ENCODE measurements at places on chromosomes 5 and 9.

GRCh38 chr5:74660140-74660539, 19.6 kb upstream of the ENC1 start:
- no peak overlapping the region for H3K4me3 ChIP-seq
- H3K36me3 ChIP-seq: no peaks in the 10 kb centered on the region
- DNase-seq: no peak
- no peak overlapping the region for H3K27ac ChIP-seq

DNA sequence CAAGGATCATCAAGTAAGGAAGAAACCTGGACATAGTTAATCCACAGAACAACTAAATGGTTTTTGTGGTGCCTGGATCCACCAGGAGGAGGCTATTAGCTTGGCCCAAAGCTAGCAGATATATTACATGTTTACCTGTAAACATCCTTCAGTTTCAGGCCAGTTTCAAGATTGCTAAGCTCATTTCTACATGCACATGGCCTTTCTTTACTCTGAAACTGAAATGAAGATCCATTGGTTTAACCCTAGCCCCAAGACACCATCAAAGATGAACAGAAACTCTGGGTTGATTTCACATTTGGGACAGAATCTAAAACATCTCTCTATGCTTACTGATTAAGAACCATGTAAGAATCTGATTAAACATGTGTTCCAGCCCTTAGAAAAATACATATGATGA, 611.8 kb downstream of the TLE1 start:
- no peak for DNase-seq
- H3K27me3 ChIP-seq: no peaks in the 10 kb centered on the region
- H3K36me3 ChIP-seq: no peaks in the 10 kb centered on the region
- H3K4me3 ChIP-seq: no peak overlapping the region
- H3K4me1 ChIP-seq: no peaks in the 10 kb centered on the region

DNA sequence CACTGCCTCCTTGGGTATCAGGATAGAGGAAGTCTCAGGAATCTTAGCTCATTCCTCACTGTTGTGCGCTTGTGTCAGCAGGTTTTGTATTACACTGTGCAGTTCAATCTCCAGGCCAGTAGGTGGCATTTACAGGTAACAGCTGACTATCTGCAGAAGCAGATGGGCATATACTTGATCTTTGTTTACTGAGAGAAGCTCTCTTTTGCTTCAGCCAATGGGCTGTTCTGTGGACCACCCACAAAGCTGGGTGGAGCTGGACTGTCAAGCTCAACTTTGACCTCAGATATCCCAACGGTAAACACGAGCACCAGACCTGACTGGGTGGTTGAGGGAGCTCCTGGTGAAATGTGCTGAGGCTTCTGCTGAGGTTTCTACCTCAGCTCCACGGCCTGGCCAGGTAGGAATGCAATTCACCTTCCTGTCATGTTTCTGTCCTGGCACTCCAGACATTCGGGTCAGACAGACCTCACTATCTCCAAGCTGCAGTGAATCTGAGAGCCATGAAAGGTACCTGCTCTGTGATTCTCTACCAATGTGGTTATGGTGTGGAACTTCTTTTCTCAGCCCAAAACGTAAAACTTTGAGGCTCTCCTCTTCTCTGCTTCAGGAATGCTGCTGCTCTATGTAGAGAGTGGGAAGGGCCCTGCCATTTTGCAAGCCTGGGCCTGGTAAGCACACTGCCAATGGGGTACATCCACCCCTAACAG, 167.9 kb upstream of the ACTBL2 start:
- H3K4me1 ChIP-seq: no peaks in the 10 kb centered on the region
- peaks cover 15% of the 10 kb centered on the region for H3K27me3 ChIP-seq
- peak; percentile 19 for DNase-seq
- no peak overlapping the region for H3K27ac ChIP-seq

DNA sequence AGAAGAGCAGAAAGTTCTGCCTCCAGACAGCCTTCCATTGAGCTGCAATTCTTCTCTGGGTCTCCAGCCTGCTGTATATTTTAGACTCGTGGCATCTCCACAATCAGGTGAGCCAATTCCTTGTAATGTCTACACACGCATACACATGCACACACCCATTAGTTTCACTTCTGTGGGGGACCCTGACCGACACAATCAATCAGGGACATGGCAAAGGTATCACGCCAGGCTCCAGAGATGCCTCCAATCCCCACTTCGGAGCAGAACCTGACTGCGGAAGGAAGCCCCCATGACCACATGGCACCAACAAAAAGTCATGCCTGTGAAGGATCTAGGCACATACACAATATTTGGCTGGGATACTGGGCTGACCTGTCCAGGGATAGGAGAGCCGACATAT, 21.4 kb downstream of the SEMA4D start:
- H3K36me3 ChIP-seq: peaks cover 74% of the 10 kb centered on the region
- no peaks in the 10 kb centered on the region for H3K27me3 ChIP-seq
- H3K4me1 ChIP-seq: peaks cover 87% of the 10 kb centered on the region

DNA sequence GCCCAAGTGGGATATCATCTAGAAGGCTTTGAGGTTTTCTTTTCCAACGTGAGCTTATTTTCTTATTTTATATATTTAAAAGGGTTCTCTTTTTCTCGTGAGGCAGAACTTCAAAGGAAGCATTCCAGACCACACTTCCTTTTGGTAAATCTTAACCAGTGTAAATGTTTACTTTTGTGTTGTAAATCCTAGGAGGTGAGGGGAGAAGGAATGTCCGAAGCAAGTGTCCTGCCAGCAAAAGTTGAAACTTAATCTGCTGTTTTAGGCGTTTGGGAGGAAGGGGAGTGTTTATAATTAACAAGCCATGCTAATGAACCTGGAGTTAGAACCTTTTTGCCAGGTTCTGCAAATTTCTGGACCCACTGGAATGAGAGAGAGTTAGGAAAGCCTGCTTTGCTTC, 37.9 kb downstream of the WWC1 start:
- no peaks in the 10 kb centered on the region for H3K36me3 ChIP-seq
- H3K4me3 ChIP-seq: no peak overlapping the region
- no peak for DNase-seq
- H3K27ac ChIP-seq: no peak overlapping the region
- H3K4me1 ChIP-seq: peaks cover 3% of the 10 kb centered on the region
- peaks cover 5% of the 10 kb centered on the region for H3K27me3 ChIP-seq

Data from activated CD4-positive, alpha-beta memory T cell treated with anti-CD3 and anti-CD28 coated beads for 36 hours (primary cell).